Stimulated activated CD8-positive, alpha-beta memory T cell treated with anti-CD3 and anti-CD28 coated beads, Interleukin-15, amount 100 ng/mL, for 24 hours (primary cell): ENCODE measurements at places on chromosomes 7 and 10.

DNA sequence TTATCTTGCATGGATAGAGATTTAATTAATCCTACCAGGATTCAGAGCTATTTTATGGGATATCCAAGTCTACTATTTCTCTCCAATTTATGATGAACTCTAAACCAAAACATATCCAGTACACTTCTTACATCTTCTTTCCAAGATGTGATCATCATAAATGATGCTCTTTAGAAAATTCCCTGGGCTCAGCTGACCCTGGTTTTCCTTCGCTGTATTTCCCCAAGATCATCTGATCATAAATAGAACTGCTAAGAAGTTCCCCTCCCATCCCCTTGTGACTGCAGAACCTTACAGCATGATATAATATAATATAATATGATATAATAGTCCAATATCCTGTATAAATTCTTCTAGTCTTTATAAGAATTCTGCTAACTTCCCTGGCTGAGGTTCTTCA is 114.6 kb upstream of the LYZL2 start:
- DNase-seq, result no peak

- DNase-seq, result no peak
These were observed 130.0 kb downstream of the FAM53B start for GRCh38 chr10:124614003-124614659.

- no peak for DNase-seq
These were observed 44.2 kb downstream of the JAZF1 start for GRCh38 chr7:28136420-28136819.

GRCh38 chr10:49653273-49653929 is 26.1 kb upstream of the C10orf53 start:
- no peak for DNase-seq

DNA sequence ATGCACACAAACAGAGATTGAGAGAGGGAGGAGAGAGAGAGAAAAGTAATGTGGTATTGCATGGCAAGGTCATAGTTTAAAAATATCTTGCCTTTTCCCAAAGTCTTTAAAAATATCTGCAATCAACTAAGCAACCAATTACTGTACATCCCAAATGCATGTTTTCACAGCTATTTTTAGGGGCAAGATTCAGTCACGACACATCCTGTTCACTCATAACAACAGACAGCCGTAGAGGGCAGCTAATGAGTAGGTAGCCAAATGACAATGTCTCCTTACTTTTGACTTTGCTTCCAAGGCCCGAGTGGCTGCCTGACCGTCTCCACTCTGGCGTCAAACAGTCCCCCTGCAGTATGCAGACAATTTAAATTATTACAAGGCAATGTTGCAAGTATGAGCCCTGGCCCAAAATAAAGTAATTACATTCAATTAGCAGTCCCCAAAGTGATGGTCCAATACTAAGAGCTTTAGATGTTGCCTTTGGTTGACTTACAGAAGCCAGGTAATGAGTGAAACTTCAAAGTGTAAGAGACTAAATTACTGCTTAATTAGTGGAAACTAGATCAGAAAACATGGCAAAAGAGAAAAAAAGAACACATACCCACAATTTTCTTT is 162.9 kb downstream of the MBL2 start:
- DNase-seq, result no peak

GRCh38 chr10:77458986-77459590 is 178.5 kb downstream of the KCNMA1 start:
- DNase-seq, result no peak

DNA sequence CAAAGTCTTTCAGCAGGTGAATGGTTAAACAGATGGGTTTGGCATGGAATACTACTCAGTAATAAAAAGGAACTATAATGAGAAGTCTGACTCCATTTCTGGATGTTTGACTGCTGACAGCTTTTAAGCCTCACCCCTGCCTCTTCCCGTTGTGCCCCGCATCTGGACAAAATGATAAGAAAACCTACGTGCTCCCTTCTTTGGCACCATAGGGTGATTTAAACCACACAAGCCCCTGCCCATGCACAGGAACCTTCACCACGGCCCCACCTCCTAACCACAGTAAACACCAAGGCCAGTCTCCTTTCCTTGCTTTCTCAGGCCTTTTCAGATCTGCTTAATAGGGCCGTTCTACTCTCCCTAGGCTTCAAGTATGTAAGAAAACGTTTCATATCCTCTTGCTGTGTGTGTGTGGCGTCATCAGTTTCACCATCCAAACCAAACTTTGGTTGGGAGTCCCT is 47.1 kb upstream of the UBN2 start:
- DNase-seq, result no peak

DNA sequence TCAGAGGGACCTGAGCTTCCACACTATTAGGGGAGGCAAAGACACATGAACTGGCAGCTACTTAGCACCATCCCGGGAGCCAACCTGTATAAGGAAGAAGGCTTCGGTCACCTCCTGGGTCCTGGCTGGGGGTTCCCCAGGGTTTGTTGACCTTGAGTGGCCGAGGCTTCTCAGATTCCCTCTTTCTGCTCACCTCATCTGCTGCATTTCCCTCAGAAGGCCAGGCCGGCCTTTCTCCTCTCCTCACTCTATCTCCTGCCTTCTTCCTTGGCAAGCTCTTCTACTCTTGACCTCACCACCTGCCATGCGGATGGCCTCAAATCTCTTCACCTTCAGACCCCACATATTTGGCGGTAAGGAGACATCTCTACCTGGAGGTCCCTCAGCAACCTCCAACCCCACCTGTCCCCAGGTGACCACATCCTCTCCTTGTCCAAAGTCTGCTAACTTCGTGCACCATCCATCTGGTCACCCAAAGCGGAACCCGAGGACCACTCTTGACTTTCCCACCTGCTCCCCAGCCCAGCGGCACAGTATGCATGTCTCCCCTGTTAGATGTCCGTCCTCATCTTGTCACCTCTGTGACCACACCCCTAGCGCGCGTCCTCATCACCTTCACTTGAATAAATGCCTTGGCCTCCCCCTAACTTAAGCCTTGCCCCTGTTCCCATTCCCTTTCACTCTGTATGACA is 133.8 kb upstream of the UNC5B start:
- no peak for DNase-seq

DNA sequence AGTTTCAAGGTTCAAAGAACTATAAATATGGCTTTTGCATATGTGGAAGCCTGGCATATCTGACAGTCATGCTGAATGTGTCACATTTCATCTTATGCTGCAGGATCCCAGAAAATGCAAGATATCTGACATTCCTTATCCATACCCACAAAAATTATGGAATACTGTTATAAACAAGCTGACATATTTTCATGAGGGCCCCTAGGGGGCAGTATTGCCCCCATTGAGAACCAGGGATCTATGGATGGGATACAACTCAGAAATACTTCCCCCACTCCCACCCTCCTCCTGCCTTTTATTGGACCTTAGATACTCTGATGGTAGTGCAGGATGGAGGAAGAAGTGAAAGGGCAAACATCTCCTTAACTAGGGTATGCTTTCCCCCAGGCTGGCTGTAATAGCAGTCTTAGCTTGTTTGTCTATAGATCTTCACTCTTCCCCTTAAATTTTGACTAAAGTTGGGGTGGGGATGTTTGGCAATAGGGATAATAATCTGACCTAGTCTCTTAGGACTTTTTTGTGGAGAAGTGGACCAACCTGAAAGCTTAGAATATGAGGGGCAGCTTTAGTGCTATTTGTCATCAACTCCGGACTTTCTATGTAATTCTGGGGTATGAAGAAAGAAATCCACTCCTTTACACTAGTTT is 3.5 kb upstream of the GNGT1 start:
- no peak for DNase-seq

DNA sequence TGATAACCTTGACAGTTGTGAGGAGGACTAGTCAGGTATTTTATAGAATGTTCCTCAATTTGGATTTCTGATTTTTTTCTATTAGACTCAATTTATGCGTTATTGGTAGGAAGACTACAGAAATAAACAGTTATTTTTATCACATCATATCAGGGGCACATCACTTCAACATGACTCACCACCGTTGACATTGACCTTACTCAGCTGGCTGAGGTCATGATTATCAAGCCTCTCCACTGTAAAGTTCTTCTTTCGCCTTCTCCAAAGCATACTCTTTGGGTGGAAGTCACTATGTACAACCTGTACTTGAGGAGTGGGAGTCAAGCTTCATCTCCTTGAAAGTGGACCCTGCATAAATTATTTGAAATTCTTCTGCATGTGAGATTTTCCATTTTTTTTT is 194.3 kb upstream of the IGFBP3 start:
- no peak for DNase-seq

- no peak for DNase-seq
These were observed 943.6 kb upstream of the MBL2 start for GRCh38 chr10:53716156-53716555.

- no peak for DNase-seq
These were observed 38.3 kb upstream of the GALNTL5 start for GRCh38 chr7:151917791-151918509.

GRCh38 chr7:132009778-132010177 is 453.4 kb upstream of the PODXL start:
- no peak for DNase-seq

GRCh38 chr7:91397096-91397495 is 132.9 kb downstream of the FZD1 start:
- DNase-seq, result no peak

GRCh38 chr7:127417346-127417745 is 24.8 kb upstream of the ZNF800 start:
- DNase-seq, result no peak

GRCh38 chr7:143027683-143028082 is 751 bp upstream of the OR9A2 start:
- DNase-seq, result no peak

DNA sequence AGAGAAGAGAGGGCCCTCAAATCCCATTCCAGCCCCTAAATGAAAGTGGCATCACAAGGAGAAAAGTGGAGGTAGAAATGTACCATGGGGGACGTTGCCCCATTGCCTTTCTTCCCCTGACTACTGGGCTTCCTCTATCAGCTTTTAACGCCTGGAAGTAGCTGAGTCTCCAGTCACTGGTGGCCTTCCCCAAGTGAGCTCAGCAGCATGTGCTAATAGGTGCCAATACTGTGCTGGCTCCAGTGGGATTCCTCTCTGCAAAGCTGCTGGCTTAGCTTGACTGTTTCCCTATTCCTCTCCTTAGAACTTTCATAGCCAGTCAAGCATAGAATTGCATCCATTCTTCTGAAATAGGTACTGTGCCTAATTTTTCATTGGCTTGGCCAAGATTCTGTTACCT is 32.6 kb downstream of the LRRC4 start:
- DNase-seq, result no peak

- no peak for DNase-seq
These were observed 145.4 kb downstream of the LRRC4 start for GRCh38 chr7:127885843-127886242.

DNA sequence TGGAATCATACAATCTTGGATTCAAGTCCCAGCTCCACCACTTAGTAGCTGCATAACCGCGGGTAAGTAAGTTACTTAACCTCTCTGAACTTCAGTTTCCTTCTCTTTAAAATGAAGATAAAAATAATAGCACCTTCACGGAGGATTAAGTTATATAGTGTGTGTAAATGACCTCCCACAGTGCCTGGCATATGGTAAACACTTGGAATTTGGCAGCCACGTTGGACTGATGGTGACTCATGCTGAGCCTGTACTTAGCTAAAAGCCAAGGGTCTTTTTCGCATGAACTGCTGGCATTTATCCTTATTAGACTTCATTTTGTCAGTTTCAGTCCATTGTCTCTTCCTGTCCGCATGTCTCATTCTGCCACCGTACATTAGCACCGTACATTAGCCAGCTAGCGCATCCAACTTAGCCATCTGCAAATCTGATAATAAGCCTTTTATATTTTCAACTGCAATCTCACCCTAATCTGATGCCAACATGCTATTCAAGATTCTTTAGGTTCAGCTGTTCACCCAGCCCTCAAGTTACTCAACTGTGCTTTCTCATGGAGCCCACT is 11.2 kb downstream of the SLC13A4 start:
- no peak for DNase-seq

GRCh38 chr7:71486414-71486813 is 354.5 kb downstream of the GALNT17 start:
- DNase-seq, result no peak

- no peak for DNase-seq
These were observed 74.6 kb upstream of the C7orf33 start for GRCh38 chr7:148515728-148516695.

GRCh38 chr10:77841711-77842375 is 84.7 kb downstream of the DLG5 start:
- DNase-seq, result no peak
